ENCODE measurements at places on chromosomes 7 and 10. TPM values are rescaled to one million over a fixed set of nuclear protein-coding genes. Genes with fewer than 3 reads are reported as not detected.

Gene MYO3A
- not detected for total RNA-seq

Gene CNTNAP2
- total RNA-seq: not detected

Gene WASL
- total RNA-seq: 21.2 TPM

Gene TFEC
- not detected for total RNA-seq

Gene AMPH
- not detected for total RNA-seq

Gene PPP1R17
- not detected for total RNA-seq

Gene ERV3-1
- total RNA-seq: 4.2 TPM

Gene LRRC17
- not detected for total RNA-seq

Gene HOXA10
- 7.1 TPM for total RNA-seq

Gene AGAP9
- 9.2 TPM for total RNA-seq

Gene ACBD5
- total RNA-seq: 25.9 TPM

Gene PDGFA
- total RNA-seq: 29.2 TPM

Gene SFTPD
- 0.26 TPM for total RNA-seq

Gene NKX1-2
- 0.06 TPM for total RNA-seq

Gene DNA2
- 7.4 TPM for total RNA-seq

Gene SGCE
- total RNA-seq: 51.5 TPM

Gene RBP3
- total RNA-seq: not detected

Gene OR6V1
- total RNA-seq: not detected

Gene CFAP43
- 0.36 TPM for total RNA-seq

Gene CTTNBP2
- 0.33 TPM for total RNA-seq

Gene TBXAS1
- total RNA-seq: 14.3 TPM

Gene KEL
- not detected for total RNA-seq

Gene SPDYE9
- total RNA-seq: not detected

Gene KNDC1
- 1.4 TPM for total RNA-seq

All from A549 treated with GW870086 at 1 μM for 4 hours (cell line).